ENCODE measurements at places on chromosomes 2 and 18.

DNA sequence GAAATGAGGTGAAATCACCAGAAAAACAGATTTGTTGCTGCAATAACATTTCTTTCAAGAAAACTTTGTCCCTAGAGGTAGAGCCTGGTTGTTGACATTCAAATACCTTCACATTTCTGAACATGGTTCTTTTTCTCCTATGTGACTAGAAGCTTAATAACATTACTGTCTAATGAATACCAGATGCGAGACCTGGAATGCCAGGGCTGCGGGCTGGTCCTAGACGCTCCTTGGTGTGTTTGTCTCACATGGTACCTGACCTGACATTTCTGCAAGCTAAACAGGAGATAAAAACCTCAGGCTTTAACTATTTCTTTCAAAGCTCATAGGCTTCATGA lies 38.5 kb downstream of the ACKR3 start:
- no peak for DNase-seq

- DNase-seq, result peak; percentile 77
Observed at GRCh38 chr2:62705859-62706720, 577 bp downstream of the EHBP1 start.

DNA sequence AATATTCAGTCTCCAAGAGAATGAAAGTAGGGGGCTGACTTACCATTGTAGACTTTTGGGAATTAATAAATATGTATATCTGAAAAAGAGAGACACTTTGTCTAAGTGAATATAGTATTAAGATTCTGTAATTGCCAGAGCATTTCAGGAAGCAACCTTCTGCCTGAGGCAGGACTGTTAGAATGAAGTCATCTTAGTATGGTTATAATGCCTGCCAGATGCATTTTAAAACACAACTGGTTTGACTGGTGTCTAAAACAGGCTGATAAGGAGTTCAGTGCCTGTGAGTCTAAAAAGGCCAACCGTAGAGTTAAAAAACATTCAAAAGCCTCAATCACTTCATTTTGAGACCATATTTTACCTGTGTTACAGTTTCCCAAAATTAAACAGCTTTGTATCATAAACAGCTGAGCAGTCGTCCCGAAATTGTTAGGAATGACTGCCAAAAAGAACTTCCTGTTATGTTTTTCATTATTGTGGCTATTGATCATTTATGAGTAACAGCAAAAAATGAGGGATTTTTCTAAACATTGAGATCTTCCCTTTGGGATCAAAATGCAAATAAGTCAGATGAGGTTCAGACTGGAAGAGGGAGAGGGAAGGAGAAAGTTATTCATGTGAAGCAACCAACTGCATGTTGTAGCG lies 443.9 kb downstream of the PID1 start:
- DNase-seq, result no peak

DNA sequence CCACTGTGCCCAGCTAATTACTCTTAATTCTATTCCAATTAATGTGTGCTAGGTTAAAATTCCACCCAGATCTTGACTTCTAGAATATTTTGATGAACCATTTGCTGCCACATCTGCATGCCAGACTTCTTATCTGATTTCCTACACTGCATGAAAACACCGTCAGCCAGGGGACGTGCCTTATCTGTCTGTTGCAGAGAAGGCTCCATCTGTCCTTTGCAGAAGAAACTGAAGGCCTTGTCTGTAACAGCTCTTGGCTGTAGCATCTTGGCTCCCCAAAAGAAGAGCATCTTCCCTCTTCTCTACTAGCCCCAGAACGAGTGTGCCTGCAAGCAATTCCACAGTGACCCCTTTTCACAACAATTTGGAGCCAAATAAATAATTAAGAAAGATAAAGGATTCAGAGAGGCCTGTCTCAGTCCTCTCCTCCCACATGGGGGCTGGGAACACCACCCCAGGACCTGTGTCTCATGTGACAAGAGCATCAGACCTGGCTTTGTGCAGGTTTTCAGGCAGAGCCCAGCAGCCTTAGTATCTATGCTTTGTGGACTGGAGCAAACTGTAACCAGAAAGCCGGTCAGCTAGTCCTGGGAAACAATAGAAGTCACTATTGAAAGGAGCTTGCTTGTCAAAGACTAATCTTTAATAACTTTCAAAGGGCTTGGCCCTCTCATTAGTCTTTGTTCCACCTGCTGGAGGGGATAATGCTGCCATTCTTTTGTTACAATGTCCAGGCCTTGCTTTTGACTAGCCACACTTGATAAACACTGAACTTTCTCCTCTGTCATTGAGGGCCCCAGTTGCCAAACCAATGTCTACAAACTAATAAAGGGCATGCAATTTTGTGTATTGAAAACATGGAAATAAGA lies 84.0 kb upstream of the NEUROD1 start:
- no peak for DNase-seq

DNA sequence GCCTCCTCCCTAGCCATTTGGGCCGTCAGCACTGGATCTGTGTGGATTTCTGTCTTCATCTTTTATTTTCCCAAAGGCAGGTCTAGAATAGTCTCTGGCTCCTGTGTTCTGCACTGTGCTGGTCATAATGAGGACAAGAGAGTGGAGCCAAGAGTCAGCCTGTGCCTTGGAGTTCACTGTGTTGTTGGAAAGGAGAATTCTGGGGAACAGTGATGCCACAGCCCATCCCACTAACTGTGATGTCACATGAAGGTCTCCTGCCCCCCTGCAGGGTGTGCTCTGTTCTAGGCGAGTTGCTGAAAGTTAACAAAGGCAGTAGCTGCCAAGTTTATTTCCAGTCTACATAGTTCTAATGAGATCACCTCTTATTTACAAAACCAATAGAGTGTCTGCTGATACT lies 248.5 kb downstream of the TPGS2 start:
- no peak for DNase-seq
